IPS-NIHi11 (cell line): ENCODE measurements at places on chromosomes 3 and 15.
A peak's percentile ranks its signal among the peaks of the same experiment; 100 is the strongest.

GRCh38 chr15:43266834-43267233, at the start of gene TGM5:
TSS of gene TGM5 (minus strand) at chr15:43266928. CDS start at chr15:43266849, 79 bp downstream.
- DNase-seq, result no peak

- DNase-seq, result no peak
These were observed 66.5 kb downstream of the LEKR1 start for GRCh38 chr3:156892701-156893100.

DNA sequence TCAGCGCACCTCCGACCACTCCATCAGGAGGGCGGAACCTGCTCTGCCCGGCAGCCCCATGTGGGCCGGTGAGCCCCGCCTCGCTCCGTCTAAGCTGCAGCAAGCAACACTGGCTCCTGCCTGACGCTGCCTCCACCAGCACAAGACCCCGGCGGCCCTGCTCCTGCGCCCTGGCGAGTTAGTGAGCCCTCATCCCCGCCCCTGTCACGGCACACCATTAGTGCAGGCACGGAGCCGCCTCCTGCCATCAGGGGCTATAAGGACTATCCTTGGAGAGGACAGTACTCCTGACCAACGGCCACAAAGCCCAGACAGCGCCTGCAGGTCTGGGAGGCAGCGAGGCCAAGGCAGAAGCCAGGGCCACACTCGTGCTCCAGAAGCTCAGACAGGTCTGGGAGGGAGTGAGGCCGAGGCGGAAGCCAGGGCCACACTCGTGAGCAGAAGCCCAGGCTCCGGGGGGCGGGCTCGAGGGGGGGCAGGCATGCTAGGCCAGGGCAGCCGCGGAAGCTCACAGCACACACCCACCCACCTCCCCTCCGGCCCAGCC, 39.4 kb downstream of the TNK2 start:
- DNase-seq, result no peak

- DNase-seq, result no peak
These were observed 794.9 kb downstream of the NTRK3 start for GRCh38 chr15:87461631-87462030.

- DNase-seq, result no peak
These were observed 259.3 kb downstream of the ZBTB20 start for GRCh38 chr3:114887806-114888205.

GRCh38 chr3:74415731-74416130, 198.7 kb downstream of the CNTN3 start:
- peak; percentile 63 for DNase-seq

GRCh38 chr3:129352045-129352444, 73.4 kb downstream of the HMCES start:
- peak; percentile 70 for DNase-seq

DNA sequence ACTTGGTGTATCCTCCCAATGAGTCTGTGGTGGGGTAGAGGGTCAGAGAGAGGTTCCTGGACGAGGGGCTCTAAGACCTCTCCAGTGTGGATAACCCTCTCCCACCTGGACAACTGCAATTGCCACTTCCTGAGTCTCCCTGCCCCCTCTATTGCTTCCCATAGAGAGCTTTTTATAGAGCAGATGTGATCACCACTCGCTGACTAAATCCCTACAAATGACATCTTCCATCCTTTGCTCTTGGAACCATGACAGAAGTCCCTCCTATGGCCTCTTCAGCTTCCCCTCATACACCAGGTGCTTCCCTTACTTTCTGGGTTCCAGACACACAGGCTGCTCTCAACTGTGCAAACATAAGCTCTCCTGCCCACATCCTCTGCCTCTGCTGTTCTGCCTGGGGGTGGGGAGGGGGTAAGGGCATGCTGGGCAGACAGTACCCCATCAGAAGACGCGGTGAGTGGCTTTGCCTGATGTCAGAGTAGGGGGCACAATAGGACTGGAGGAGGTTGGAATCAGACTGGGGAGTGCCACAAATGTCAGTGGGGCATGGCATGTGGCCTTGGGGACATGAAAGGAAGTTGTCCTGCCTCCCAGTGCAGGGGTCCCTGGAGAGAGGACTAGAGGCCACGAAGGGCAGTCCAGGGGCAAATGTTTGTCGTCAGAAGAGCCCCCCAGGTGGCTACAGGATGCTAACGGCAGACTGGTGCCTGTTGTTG, 15.2 kb downstream of the ITIH3 start:
- DNase-seq, result no peak

- peak; percentile 78 for DNase-seq
These were observed 13.4 kb upstream of the GHSR start for GRCh38 chr3:172461530-172462138.

DNA sequence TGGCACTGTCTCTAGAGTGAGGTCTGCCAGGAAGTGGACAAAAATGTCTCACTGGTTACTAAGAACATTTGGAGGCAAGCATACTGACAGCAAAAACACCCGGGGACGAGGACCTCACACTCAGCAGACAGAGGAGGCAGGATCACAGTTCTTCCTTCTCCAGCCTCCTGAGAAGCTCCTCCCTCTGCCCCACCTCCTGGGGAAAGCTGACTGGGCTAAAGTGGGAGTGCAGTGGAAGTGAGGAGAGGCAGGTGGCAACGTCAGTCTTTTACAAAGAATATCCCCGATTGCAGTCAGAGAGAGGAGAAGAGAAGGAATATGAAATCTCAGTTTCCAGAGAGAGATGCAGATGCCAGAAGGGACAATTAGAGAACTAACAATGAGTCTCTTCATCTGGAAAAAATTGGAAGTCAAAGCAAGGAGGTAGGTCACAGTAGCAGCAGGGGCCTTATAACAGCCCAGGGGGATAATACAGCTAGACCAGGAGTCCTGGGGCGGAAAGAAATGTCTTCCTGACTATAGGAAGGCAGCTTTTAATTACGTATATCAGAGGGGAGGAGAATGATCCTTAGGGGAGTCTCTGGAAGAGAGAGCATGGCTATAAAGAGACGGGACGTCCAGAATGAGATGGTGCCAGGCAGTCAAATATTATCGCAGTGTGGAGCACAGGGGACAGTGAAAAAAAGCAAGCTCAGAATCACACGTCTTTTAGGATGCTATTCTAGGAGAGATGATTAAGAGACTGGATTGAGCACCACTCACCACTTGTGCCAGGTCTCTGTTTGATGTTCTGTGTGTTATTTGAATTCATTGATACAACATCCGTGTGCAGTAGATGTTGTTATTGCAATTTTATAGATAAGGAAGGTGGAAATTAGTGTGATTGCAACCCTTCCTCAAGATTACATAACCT, 47.2 kb downstream of the LEO1 start:
- DNase-seq, result peak; percentile 45

DNA sequence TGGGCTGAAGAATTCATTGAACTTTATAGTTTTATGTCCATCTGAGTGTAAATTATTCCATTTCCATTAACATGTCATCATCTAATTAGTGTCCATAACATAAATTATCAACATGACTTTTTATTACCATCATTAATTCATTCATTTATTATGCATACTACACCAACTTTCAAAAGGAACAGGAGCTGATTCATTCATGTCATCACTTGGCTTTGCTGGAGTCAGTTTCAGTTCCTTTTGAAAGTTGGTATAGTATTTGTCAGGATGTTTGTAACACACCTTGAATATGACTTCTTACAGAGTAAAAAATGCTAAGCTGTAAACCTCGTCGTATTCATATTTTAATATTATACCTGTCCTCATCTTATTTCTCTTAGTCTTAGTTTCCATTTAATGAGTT, 298.0 kb upstream of the RBMS3 start:
- DNase-seq, result no peak

DNA sequence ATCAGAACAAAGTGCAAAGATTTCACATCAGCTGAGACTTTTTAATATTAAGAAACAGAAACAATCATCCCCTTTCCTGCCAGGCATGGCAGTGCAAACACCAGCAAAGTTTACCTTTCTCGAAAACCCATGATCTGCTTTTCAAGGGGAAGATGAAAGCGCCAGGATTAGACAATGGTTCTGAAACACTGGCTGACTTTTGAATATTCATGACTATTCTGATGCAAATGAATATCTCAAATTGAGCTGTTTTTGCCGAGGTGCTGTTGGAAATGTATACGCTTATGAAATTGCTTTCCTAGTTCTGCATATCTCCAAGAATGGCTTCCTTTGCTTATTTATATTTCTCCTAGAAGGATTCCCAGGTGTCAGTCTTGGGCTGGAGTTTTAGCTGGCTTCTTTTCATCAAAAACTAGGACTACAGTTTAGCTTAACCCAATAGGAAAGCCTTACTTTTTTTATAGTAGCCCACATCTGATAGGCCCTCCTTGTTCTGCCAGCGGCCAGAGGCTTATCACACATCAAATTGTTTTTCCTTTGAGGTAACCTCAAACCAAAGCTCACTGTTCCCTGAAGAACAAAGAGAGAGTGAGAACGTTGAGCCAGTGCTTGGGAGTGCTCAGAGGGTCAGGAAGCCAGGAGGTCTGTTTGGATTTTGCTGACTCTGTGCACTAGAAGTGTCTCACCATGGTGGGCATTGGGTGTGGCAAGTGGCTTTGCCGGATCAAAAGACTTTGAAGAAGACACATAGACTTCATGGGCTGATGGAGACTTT, 74.0 kb upstream of the PLCL2 start:
- DNase-seq, result no peak

GRCh38 chr3:59877263-59878037, 827.6 kb upstream of the CFAP20DC start:
- DNase-seq, result no peak

DNA sequence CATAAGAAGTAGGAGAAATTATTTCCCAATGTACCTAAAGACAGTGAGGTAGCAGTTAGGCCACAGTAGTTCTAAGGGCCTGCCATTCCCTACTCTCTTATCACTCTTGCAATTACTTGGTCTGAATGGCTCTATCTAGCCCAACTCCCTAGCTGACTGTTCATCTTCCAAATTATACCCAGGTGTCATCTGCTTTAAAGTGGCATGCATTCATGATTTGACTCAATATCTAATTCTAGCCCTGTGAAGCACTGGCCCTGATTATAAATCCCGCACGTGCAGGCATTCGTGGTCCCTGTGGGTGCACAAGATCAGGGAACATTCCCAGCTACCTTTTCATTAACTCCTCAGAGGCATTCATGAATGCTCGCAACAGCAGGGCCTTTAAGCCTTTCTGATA, 43.1 kb upstream of the ZNF774 start:
- DNase-seq, result no peak

GRCh38 chr15:92886042-92886537, 14.0 kb upstream of the CHD2 start:
- DNase-seq, result no peak

- DNase-seq, result no peak
These were observed 307.9 kb upstream of the CBLB start for GRCh38 chr3:106176734-106177133.

DNA sequence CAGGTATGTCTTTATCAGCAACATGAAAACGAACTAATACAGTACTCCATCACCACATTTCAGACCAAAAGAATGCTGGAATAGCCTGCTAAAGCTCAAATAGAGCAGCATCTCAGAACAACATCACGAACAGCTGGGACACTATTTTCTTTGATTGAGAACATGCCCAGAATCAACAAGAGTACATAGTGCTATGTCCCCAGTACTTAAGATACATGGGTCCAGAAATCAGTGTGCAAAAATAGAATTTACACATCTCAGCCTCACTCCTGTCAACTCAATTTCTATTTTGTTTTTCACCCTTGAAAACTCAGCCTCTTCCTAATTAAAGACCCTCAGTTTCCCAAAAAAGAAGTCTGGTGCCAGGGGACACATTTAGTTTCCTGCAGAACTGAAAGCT, 753.9 kb downstream of the AGBL1 start:
- DNase-seq, result no peak

DNA sequence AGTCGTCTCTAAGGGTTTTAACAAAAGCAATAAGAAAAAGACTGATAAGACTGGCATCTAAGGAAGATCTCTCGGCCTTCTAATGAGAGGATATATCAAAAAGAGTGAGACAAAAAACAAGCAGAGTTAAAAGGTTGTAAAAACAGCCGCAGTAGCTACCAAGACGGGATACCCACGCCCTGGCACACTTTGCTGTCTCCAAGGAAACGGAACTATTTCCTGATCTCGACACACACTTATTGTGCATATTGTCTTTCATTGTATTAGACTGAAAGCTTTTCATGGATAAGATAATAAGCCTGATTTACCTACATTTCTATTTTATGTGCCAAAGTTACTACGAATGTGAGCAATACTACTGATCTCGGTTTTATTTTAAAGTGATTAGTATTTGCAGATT, 161.5 kb upstream of the MCTP2 start:
- no peak for DNase-seq

DNA sequence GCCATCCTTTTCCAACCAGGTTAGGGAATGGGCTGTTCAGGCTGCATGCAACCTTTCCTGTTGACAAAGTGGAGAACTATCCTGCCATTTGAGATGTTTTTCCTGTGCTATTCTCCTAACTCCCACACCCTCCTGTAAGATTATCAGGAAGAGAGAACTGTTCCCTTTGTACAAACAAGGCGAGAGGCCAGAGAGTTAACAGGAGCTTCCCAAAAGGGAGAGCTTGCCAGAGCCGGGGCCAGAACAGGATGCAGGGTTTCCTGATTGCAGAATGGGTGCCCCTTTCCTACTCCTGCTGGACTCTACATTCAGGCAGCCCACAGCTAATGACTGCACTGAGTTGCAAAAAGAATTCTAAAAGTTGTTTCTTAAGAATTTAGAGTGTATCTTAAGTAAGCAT, 17.1 kb downstream of the PML start:
- DNase-seq, result no peak

DNA sequence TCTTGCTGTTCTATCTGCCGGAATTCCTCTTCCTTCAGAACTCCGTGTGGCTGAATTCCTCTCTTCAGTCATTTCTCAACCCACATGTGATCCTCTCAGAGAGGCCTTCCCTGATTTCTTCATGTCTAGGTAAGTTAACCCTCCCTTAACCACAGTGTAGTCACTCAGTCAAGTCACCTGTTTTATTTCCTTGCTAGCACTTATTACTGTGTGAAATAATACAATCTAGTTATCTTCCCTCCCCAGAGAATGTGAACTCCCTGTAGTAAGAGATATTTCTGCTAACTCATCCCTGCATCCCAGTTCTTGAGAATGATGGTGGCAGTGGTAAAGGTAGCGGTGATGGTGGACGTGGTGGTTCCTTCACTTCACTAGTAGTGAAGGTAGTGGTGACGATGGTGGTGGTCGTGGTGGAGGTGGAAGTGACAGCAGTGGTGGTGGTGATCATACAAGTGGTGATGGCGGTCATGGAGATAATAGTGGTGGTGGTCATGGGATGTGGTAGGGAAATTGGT, 33.3 kb downstream of the COL6A5 start:
- no peak for DNase-seq
